ENCODE measurements at places on chromosomes 5 and 9.

DNA sequence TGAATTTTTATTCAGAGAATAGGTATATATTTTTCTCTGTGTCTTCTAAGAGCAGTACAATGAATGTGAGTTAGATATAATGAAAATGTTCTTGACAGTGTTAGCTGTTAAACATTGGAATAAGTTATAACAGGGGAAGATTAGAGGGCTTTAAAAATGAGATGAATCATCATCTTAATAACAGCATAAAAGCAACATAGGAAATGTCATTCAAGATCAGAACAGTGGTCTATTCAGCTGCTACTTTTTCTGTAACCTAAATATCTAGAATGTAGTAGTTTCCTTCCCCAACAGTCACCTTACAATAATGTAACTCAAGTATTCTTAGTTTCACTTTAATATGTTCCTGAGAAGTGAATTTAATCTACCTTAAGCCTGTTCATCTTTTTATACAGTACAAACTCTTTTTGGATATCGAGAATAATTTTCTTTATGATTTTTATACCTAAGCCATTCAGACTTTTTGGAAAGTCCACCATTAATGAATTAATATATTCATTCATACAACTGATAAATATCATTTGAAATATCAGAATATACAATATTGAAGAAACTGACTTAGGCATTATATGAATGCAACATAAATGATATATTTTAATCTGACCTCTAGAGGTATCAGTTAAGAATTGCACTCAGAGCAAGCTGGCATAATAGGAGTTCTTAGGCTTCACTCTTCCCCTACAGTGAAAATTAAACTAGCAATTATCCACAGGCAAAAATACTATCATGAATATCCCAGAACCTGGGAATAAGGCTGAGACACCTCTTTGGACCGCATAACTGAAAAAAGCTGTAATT is 66.1 kb upstream of the EDIL3 start:
- peak; percentile 81 for DNase-seq

GRCh38 chr9:121331992-121332685 is 37.9 kb downstream of the STOM start:
- DNase-seq, result no peak

- DNase-seq, result no peak
These were observed 10.8 kb downstream of the CDC37L1 start for GRCh38 chr9:4690144-4690543.

DNA sequence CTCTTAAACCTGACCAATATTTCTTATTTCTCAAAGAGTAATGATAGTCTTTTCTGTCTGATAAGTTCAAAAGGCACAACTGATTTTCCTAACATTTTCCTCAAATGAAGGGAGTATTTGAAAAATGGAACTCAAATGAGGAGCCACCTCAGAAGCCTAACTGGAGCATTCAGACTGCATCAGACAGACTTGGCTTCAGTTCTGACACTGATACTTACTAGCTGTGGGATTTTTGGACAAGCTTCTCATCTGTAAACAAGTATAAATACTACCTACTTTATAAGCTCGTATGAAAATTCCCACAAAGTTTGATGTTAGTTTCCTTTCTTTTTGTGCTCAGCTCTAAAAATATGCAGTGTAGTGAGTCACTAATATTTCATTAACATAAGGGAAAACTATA is 107.7 kb upstream of the CCDC152 start:
- no peak for DNase-seq

GRCh38 chr9:130982636-130983358 is 26.2 kb upstream of the LAMC3 start:
- DNase-seq, result no peak

GRCh38 chr9:93651521-93651950 is 75.2 kb downstream of the PHF2 start:
- DNase-seq, result no peak

- no peak for DNase-seq
These were observed 23.2 kb upstream of the IQGAP2 start for GRCh38 chr5:76379855-76380254.

GRCh38 chr9:132069046-132069898 is 10.4 kb downstream of the MED27 start:
- DNase-seq, result peak; percentile 45

GRCh38 chr9:12195456-12195855 is 497.7 kb upstream of the TYRP1 start:
- peak; percentile 59 for DNase-seq

DNA sequence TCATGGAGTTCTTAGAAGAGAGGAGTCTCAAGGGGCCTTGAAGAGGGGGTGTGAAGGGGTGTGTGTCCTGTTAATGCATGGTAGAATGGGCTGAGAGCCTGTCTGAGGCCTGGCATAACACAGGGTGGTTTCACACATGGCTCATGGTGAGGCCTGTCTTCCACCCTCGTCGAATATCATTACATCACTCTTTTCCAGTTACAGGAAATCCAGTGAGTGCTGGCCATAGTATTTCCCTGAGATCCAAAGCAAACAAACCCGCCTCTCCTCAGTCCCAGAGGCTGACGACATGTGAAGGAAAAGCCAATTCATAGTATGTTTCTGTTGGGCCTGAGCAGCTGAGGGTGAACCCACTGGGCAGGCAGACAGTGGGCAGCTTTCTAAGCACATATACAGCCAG is 159.4 kb upstream of the NR3C1 start:
- DNase-seq, result peak; percentile 52

GRCh38 chr9:132773764-132774339 is 103.6 kb downstream of the GTF3C4 start:
- no peak for DNase-seq

DNA sequence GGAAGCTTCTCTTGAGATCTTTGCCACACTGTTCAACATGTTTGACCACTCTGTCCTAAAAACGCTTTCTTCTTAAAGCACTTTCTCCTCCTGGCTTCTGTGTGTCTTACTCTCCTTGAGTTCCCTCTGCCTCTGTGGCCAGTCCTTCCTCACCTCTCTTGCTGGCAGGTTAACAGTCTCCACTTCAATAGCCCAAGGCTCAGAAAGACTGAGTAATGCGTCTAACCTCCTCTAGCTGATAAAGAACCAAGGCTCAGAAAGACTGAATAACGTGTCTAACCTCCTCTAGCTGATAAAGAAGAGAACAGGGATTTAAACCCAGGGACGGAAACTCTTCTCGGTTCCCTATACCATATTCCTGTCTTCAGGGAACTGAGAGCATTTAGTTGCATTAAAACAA is 205.2 kb downstream of the AOPEP start:
- no peak for DNase-seq

DNA sequence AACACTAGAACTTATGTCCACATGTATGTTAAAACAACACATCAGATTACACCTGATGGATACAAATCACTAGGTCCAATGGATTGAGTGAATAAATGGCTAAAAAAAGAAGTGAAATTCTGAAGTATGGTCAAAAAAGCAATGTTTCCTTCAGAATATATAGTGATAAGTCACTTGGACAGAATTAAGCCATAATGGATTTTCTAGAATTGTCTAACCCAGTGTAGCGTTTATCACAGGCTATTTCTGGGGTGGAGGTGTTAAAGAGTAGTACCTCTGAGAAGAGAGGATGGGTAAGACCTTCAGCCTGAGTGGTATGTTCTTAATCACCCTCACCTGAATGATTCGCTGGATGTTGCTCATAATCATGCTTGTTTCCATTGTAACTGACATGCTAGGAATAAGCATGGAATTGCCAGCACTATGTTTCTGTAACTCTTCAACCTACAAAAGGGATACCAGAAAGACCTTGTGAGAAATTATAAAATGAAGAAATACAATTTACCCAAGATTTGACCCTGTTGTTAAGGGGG is 33.2 kb downstream of the SLC31A2 start:
- DNase-seq, result no peak

- DNase-seq, result peak; percentile 47
These were observed 6.1 kb upstream of the NRARP start for GRCh38 chr9:137308057-137308619.

GRCh38 chr9:6525326-6526045 is 112.5 kb downstream of the UHRF2 start:
- no peak for DNase-seq

DNA sequence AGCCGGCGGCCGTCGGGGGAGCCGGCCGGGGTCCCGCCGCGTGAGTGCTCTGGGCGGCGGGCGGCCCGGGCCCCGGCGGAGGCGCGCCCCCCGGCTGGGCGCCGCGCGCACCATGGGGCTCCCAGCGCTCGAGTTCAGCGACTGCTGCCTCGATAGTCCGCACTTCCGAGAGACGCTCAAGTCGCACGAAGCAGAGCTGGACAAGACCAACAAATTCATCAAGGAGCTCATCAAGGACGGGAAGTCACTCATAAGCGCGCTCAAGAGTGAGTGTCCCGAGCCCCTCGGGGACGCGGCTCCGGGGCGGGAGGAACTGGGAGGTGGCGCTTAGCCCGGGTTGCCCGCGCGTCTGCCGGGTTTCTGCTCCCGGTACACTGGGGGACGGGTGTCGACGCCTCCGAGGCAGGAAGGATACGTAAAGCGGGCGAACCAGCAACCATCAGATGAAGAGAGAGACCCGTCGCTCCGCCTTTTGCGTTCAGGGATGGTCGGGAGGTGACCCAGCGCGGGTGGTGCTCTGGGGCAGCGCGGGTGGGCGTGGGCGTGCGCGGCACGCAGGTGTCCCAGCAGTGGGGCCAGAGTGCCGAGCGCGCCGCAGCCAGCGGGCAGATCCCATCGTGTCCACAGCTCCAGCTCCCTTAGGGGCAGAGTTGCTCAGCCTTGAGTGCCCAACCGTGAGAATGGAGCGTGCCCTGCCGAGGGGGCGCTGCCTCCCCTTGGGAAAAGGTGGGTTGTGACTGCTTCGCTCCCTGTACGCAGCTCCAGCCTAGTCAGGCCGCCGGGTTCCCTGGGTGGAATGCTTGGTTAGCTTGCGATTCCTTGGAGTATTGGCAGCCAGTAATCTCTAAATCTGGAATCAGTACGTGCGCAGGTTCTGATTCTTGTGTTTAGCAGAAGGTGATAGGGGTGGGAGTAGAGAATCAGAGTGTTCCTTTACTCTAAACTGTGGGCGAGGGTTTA is 753 bp downstream of the ARHGAP26 start:
- peak; percentile 77 for DNase-seq

- no peak for DNase-seq
These were observed 1542.2 kb upstream of the CDH9 start for GRCh38 chr5:28580616-28581015.

- peak; percentile 72 for DNase-seq
These were observed 203.2 kb downstream of the GAPVD1 start for GRCh38 chr9:125464591-125465385.

- no peak for DNase-seq
These were observed 66.2 kb downstream of the ABHD17B start for GRCh38 chr9:71844808-71845207.

DNA sequence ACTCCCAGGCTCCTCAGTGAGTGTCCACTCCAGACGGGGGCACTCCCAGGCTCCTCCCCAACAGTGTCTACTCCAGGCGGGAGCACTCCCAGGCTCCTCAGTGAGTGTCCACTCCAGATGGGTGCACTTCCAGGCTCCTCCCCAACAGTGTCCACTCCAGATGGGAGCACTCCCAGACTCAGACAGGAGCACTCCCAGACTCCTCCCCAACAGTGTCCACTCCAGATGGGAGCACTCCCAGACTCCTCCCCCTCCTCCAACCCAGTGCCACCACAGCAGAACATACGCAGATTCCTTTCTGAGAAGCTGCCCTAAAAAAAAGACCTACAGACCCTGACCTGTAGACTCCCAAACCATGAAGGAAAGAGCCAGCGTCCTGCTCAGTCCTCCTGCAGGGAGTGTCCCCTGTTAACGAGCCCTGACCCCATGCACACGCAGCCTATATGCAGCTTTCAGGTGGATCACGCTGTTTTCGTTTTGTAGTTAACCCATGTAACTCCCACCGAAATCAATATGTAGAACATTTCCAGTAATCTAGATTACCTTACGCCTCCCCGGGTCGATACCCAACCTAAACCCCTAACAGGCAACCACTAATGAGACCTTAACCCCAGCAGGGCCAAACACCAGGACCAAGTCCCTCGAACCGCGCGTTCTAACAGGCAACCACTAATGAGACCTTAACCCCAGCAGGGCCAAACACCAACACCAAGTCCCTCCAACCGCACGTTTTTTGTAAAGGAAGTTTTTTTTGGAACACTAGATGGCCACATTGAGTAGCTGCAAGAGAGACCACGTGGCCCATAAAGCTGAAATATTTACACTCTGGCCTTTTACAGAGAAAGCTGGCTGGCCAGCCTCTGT is 15.7 kb downstream of the PNPLA7 start:
- peak; percentile 86 for DNase-seq

GRCh38 chr9:34611251-34611810 is 566 bp downstream of the RPP25L start:
- peak; percentile 47 for DNase-seq

GRCh38 chr9:116800885-116801284 is 113.8 kb downstream of the TRIM32 start:
- DNase-seq, result peak; percentile 93

DNA sequence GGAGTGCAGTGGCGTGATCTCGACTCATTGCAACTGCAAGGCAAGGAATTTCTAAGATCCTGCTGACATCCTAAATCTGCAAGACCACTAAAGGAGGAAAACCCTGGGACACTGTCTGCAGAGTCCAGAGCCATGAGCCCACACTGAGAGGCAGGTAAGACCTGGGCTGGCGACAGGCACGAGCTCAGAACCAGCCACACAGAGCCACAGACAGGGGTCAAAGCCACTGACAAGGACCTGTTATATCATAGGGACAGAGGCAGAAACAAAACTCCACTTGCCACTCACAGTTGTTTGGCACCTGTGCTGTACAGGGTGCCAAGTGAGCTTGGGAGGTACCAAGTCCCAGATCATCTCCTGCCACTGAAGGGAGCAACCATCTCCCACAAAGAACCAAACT is 34.2 kb downstream of the IPPK start:
- DNase-seq, result no peak

DNA sequence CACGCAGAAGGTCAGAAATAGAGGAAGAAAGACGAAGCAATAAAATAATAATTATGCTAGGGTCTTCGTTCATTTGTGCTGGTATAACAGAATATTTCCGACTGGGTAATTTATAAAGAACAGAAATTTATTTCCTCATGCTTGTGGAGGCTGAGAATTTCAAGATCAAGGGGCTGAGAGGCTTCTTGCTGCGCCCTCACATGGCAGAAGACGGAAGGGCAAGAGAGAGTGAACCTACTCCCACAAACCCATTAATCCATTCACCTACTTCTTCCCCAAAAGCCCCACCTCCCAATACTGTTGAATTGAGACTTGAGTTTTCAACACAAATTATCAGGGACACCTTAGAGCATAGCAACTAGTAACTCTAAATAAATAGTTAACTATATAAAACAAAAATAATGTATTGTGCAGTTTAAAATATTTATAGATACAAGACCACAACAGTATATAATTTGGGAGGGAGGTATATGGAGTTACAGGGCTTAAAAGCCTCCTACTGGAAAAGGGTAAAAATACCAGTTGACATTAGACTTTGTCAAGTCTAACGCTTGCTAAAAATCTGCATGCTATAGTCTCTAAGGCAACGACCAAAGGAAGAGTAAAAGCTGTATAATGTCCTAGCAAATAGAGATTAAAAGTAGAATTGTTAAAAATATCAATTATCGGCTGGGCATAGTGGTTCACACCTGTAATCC is 40.3 kb upstream of the NAA35 start:
- DNase-seq, result peak; percentile 51

- DNase-seq, result no peak
These were observed 32.9 kb downstream of the NKD2 start for GRCh38 chr5:1041225-1042143.

GRCh38 chr5:45696206-45696836 is at the start of gene HCN1:
Gene HCN1 (minus strand): TSS chr5:45696380.
- peak; percentile 2 for DNase-seq

Measured in NCI-H69 (cell line).